Small intestine (tissue), 16 donors: ENCODE measurements at places on chromosomes 1 and 21. TPM values are rescaled to one million over a fixed set of nuclear protein-coding genes. Genes with fewer than 3 reads are reported as not detected.
A peak's percentile ranks its signal among the peaks of the same experiment; 100 is the strongest.

- DNase-seq, result no peak
Measured at GRCh38 chr1:119682141-119682540, 29.6 kb upstream of the PHGDH start.

DNA sequence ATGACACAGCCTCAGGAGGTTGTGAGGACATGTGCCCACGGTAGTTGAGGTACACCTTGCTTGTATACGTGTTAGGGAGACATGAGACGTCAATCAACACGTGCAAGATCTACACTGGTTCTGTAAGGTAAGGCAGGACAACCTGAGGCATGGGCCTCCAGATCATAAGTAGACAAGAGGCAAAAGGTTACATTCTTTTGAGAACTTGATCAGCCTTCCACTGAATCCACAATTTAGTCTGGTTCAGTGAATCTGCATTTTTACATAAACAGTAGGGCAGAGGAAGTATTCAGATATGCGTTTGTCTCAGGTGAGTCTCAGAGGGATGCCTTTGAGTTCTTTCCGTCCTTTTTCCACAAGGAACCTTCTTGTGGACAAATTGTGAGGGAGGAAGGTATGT is 348.9 kb downstream of the ASTN1 start:
- DNase-seq, result no peak

DNA sequence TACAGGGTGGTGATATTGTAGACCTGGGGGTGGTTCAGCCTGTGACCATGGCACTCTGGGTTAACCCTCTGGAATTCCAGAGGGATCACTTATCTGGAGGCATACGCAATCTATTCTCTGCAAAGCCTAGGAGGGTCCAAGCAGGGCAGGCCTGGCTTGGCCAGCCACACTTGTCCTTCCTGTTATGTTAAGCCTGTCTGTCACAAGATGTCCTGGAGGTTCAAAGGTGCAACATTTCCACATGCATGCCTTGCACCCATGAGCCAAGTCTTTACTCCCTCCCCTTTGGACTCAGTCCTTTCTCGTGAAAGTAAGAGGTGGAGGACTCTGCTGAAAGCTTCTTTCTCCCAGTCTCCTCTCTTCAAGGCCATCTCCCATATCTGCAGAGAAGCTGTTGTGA is 345.1 kb downstream of the HHIPL2 start:
- no peak for DNase-seq

The MROH7 gene
- 27.5 TPM for polyA plus RNA-seq

- DNase-seq, result peak; percentile 39
Measured at GRCh38 chr1:2786329-2787162, 14.9 kb downstream of the TTC34 start.

DNA sequence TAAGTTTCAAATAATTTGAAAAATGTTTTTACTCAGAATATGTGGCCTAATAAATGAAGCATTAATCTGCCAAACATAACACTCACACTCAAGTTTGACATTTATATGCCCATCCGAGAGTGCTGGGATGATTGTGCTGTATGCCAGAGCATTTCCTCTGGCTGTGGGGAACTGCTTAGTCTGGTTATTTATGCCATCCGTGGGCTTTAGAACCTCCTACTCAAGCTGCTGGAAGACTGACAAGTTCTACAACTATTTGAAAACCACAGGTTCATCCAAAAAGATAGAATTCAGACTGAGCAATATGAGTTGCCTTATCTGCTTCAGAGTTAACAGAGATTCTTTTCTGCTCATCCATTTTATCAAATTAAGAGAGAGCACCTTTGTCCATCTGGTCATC is 25.9 kb downstream of the PCNX2 start:
- no peak for DNase-seq

- DNase-seq, result no peak
Measured at GRCh38 chr21:15703932-15704331, 25.9 kb upstream of the USP25 start.

DNA sequence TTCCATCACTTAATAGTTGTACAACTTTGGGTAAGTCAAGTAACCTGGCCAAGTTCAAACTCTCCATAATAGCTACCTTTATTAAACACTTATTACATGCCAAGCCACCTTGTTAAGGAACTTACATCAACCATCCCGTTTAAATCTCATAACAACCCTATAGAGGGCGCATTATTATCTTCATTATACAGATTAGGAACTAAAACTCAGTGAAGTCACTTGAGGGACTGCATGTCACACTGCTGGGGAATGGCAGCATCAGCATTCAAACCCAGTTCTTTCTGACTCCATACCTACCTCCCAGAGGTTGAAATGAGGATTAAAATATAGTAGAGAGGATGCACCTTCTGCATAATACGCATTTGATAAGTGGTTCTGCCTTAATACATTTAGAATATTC is 47.1 kb upstream of the PLA2G2C start:
- DNase-seq, result no peak

The PRAMEF4 gene
- not detected for polyA plus RNA-seq
